ENCODE measurements at places on chromosomes 2 and 18. TPM values are rescaled to one million over a fixed set of nuclear protein-coding genes. Genes with fewer than 3 reads are reported as not detected.

DNA sequence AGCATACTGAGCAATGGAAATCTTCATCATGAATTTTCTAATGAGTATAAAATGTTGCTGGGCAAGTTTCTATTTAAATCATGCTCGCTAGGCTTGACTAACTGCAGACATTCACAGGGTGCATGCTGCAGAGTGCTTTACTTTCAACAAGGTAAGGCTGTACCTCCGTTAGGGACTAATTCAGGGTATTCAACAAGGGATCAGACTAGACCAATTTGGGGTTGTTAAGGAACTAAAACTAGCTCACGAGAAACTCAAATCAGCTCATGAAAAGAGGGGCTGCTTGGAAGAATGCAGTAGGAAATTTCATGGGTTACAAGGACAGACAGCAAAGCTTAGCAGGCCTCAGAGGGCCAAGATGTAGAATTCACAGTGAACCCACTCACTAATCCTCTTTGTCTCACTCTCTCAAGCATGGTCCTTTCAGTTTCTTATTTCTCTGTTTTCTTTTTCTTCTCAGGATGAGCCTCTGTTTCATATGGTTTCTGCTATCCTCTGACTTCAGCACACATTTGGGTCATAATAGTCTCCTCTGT lies 2.2 kb downstream of the MYO3B start:
- DNase-seq = no peak

GRCh38 chr2:57880446-57880845 lies 166.2 kb upstream of the VRK2 start:
- no peak for DNase-seq

NXPH2 gene
- not detected for total RNA-seq

DNA sequence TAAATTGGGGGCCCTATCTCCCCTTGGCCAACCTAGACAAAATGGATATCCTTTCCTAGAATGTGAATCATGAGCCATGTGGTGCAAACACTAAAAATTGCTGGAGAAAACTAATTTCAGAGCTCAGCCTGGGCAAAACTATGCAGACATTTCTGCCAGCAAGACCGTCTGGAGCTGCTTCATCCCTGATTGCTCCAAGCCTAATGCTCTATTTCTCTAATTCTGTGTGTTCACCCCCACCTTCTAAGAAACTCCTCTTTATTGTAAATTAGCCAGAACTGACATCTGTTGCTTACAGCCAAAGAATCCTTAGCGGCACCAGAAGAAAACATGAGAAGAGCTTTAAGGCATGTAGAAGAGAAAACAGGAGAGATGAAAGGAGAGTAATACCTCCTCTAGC lies 337.7 kb upstream of the CHAC2 start:
- no peak for DNase-seq

- DNase-seq = no peak
Measured at GRCh38 chr2:80568011-80568410, 263.5 kb upstream of the LRRTM1 start.

DNA sequence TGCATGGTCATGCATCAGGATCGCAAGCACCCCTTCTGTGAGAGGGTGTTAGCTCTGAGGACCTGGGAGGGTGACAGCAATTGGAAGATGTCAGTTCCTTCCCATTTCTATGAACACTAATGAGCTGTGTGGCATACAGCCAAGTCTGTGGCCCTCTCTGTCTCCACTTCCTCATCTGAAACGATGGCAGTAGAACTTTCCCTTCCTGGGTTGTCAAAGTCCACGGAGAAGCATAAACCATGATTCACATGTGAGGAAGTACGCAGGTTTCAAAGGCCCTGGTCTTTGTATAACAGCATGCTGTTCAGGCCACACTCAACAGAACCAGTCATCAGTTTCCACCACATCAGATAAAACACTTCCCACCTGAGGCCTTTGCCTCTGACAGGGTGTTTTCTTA lies 167.4 kb upstream of the RAB6C start:
- no peak for DNase-seq

CHRND gene
- total RNA-seq = not detected

DNA sequence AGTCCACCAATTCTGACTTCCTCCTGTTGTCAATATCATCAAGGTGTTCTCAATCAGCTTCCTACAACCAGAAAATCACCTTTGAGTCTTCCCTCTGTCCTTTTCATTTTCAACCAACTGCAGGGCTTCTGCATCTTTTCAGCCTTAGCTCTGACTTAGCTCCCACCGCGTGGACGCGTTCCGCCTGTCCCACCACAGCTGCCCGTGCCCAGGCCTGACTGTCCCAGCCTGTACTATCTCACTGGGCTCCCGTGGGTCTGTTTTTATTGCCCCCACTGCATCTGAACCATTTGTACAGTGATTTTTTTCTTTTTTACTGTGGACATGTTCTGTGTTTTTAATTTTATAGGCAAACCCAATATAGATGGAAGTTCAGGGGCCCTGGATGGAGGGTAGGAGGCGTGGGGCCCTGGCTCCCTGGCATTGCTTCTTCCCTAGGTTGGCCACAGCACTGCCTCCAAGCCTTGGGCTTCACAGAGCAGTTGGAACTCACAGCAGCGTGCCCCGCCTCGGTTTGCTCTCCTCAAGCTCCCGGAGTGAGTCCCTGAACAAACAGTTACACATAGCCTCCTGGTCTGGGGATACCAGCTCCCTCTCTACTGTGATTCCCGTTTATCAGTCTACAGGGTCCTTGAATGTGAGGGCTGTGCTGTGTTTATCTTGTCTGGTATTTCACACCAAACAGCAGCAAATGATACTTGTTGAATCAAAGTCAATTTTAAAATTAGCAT lies 280.6 kb upstream of the PXDN start:
- no peak for DNase-seq

DNA sequence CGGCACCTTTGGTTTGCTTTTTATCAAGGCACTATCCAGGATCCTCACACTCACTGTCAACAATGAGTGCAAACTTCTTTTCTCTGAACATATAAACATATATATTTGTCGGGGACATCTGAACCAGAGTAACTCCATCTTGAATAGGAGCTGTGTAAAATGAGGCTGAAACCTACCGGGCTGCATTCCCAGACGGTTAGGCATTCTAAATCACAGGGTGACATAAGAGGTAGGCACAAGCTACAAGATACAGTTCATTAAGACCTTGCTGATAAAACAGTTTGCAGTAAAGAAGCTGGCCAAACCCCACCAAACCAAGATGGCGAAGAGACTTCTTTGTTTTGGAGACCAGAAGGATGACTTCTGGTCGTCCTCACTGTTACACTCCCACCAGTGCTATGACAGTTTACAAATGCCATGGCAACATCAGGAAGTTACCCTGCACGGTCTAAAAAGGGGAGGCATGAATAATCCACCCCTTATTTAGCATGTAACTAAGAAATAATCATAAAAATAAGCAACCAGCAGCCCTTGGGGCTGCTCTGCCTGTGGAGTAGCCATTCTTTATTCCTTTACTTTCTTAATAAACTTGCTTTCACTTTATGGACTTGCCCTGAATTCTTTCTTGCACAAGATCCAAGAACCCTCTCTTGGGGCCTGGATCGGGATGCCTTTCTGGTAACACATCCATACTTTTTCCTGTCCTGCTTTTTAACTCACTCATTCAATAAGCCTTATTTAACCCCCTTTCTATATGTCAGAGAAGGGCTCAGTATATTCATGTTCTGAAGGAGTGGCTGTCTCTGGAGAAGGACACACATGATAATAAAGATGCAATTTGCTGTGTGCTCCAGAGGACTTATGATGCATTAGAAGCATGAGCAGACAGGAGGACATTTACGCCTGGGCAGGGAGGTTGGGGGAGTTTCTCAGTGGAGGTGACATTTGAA lies 65.4 kb downstream of the TACR1 start:
- no peak for DNase-seq

PTMA gene
- total RNA-seq = 1,121 TPM

BOLL gene
- not detected for total RNA-seq

CERKL gene
- total RNA-seq = not detected

PEX13 gene
- total RNA-seq = 15.1 TPM

GRCh38 chr2:101380376-101380775 lies 6.9 kb downstream of the CREG2 start:
- no peak for DNase-seq

DHRS9 gene
- total RNA-seq = not detected
